ENCODE measurements at places on chromosomes 3 and 15. TPM values are rescaled to one million over a fixed set of nuclear protein-coding genes. Genes with fewer than 3 reads are reported as not detected.

GRCh38 chr3:37099469-37099868 is 74.9 kb downstream of the LRRFIP2 start:
- DNase-seq = no peak

DNA sequence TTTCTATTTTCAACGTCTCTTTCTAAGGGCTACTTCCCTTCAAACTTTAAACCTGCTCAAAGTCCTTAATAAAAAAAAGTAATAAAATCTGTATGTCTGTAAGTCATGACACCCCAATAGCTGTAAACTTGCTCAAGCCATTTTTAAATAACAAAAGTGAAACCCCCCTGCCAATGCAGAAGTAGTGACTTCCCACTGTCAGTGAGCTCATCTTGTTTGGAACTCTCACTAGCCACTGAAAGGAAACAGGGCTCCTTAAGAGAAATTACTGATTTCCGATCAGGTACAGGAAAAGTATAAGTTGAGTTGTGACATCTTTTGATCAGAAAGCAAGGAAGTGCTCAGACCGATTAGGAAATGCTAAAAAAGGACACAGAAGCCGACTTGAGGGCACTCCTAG is 27.6 kb upstream of the GPR171 start:
- DNase-seq = no peak

- DNase-seq = no peak
These were observed 28.3 kb downstream of the AQR start for GRCh38 chr15:34941185-34941698.

GOLGA6L10 gene
- 0.99 TPM for polyA plus RNA-seq

B2M gene
- polyA plus RNA-seq = 5,536 TPM

ARRDC4 gene
- polyA plus RNA-seq = 9.2 TPM
